ENCODE measurements at places on chromosomes 6 and 20.

GRCh38 chr6:15952231-15953151 is 176.4 kb upstream of the MYLIP start:
- no peak for DNase-seq

DNA sequence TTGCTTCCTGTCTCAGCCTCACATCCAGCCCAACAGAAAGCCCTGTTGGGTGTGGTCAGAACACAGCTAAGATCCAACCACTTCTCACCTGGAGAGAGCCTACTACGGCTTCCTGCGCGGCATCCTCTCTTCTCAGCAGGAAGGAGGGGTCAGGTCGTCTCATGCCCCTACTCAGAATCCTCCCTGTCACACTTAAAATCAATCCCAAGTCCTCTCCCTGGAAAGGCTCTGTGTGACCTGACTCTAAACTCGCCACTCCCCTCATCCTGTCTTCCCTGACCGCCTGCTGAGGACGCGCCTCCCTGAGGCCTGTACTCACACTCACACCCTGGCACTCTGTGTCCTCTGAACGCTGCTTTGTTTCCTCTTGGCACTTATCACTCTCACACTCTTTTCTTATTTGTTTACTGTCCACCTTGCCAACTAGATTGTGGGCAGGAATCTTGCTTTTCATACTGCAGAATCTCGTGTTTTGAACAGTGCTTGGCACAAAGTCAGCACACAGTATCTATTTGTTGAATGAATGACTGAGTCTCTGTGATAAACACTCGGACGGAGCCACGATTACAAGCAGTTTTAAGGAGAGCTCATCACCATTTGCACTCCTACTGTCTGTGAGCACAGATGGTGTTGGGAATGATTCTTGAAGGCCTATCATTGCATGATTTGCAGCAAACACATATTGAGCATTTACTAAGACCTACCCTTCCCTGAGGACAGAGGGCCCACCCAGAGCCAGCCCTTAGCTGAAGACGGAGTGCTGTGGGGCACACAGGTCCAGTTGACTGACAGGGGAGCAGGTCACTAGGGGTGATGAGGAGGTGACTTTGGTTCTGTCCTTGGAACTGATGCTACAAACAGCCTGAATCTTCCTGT is 18.7 kb downstream of the RAB5IF start:
- peak; percentile 56 for DNase-seq

GRCh38 chr20:45840700-45841198 is 7.2 kb downstream of the SNX21 start:
- DNase-seq, result no peak

GRCh38 chr6:139334806-139335446 is 39.5 kb downstream of the CITED2 start:
- no peak for DNase-seq

- DNase-seq, result no peak
These were observed 13.9 kb upstream of the BCLAF1 start for GRCh38 chr6:136303516-136303915.

GRCh38 chr6:12422848-12423247 is 132.7 kb downstream of the EDN1 start:
- DNase-seq, result no peak

DNA sequence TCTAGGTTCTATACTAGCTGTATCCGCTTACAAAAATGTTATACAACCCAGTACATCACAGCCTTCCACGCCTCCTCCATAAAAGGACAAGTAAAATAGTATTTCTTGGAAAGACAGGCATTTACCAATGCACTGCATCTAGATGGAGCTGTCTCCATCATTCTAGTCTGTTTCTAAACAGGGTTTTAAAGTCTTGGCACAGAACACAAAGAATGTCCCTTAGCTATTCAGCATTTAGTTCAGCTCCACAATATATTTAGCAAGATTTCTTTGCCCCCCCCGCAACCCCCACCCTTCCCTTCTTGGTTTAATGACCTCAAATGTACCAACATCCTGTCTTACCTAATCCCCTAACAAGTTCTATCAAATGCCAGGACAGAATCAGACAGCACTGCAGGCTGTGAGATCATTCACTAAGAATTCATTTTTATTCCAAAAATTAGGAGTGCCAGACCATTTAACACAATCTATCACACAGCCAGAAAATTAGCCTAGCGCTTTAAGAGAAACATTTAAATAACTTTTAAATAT is 198.6 kb downstream of the BACH2 start:
- no peak for DNase-seq

DNA sequence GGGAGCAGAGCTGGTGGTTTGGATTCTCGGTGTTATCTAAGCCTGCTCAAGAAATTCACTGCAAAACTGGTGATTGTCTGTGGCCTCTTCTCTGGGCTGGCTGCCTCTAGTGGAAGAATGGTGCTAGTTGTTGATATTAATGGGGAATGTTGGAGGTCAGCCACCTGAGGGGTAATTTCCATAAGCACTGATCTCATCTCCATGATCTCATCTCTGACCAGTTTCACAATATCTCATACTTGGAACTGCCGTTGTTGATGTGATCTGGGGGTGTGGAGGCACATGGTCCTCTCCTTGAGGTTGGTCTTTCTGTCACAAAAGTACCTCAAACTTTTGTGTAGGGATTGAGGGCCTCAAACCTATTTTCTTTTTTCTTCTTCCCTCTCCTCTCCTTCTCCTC is 102.6 kb downstream of the CD109 start:
- DNase-seq, result peak; percentile 60

- DNase-seq, result no peak
These were observed 104.0 kb upstream of the ZFP64 start for GRCh38 chr20:52295556-52295955.

- DNase-seq, result no peak
These were observed 11.6 kb downstream of the MAFB start for GRCh38 chr20:40677343-40677924.

DNA sequence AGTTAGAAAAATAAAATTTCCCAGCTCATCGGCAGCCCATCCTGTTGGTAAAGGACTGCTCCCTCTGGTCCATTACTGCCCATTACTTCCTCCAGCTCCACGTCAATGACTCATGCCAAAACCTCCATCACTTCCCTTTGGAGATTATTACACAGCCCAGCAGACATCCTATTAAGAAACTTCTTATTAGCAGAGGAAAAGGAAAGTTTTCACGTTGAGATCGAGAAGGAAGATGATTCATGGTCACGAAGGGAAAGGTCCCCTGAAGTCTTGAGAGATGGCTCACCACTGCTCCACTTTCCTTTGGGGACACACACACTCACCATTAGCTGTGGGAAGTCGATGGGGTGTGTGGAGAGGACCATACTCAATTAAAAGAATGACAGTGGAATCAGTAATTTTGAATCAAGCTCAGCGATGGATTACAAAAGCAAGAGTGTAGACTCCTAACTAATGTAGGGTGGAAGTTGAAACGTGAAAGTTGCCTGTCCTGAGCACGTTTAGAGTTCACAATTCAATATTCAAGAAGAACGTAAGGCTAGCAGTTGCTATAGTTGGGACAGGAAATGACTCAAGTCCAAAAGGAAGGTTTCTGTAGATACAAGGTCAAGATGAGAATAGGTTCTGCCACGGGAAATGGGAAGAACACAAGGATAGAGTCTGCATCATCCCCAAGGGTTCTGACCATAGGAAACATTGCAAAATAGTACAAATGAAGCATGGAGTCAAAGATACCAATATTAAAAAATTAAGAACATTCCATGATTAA is 21.6 kb downstream of the SASH1 start:
- no peak for DNase-seq

Measured in GM23338 (cell line).